ENCODE measurements at places on chromosomes 4 and X. TPM values are rescaled to one million over a fixed set of nuclear protein-coding genes. Genes with fewer than 3 reads are reported as not detected.

EOLA1 gene
- 20.7 TPM for total RNA-seq

VCX gene
- total RNA-seq: not detected

IL13RA2 gene
- total RNA-seq: 2.2 TPM

ARFIP1 gene
- total RNA-seq: 32.5 TPM

PNMA6A gene
- total RNA-seq: 5.4 TPM

FRMD7 gene
- total RNA-seq: not detected

- no peak overlapping the region for H3K4me3 ChIP-seq
- peaks cover 10% of the 10 kb centered on the region for H3K4me1 ChIP-seq
- no peak overlapping the region for H3K27ac ChIP-seq
- DNase-seq: no peak
Observed at GRCh38 chr4:48047421-48047844, 30.9 kb downstream of the NIPAL1 start.

- H3K27me3 ChIP-seq: peaks cover 4% of the 10 kb centered on the region
- DNase-seq: no peak
- H3K4me3 ChIP-seq: no peak overlapping the region
- H3K36me3 ChIP-seq: no peaks in the 10 kb centered on the region
- no peaks in the 10 kb centered on the region for H3K4me1 ChIP-seq
- no peak overlapping the region for H3K27ac ChIP-seq
Observed at GRCh38 chr4:27178061-27178460, 317.4 kb downstream of the STIM2 start.

- H3K4me3 ChIP-seq: no peak overlapping the region
- no peak overlapping the region for H3K27ac ChIP-seq
- H3K36me3 ChIP-seq: no peaks in the 10 kb centered on the region
- H3K27me3 ChIP-seq: no peaks in the 10 kb centered on the region
- no peak for DNase-seq
Observed at GRCh38 chr4:38462367-38463055, 201.5 kb upstream of the KLF3 start.

GRCh38 chr4:152999346-153000075 lies 63.4 kb downstream of the FHDC1 start:
- no peaks in the 10 kb centered on the region for H3K27me3 ChIP-seq
- no peak for DNase-seq
- H3K4me1 ChIP-seq: peaks cover 52% of the 10 kb centered on the region
- peak overlapping the region; percentile 47 for H3K4me3 ChIP-seq

- H3K36me3 ChIP-seq: no peaks in the 10 kb centered on the region
- no peak for DNase-seq
- no peak overlapping the region for H3K4me3 ChIP-seq
Observed at GRCh38 chr4:122700178-122700725, 32.3 kb upstream of the BBS12 start.

- no peaks in the 10 kb centered on the region for H3K36me3 ChIP-seq
- H3K4me1 ChIP-seq: no peaks in the 10 kb centered on the region
- peaks cover 12% of the 10 kb centered on the region for H3K27me3 ChIP-seq
- no peak overlapping the region for H3K4me3 ChIP-seq
- H3K27ac ChIP-seq: no peak overlapping the region
Observed at GRCh38 chrX:25156323-25156722, 140.6 kb upstream of the ARX start.

GRCh38 chrX:119359618-119360382 lies 39.3 kb upstream of the SLC25A43 start:
- DNase-seq: no peak
- H3K4me1 ChIP-seq: no peaks in the 10 kb centered on the region

GRCh38 chrX:41153448-41153847 lies 68.2 kb downstream of the USP9X start:
- H3K4me3 ChIP-seq: no peak overlapping the region
- H3K36me3 ChIP-seq: peaks cover 8% of the 10 kb centered on the region
- DNase-seq: no peak
- H3K27ac ChIP-seq: no peak overlapping the region
- no peaks in the 10 kb centered on the region for H3K4me1 ChIP-seq

DNA sequence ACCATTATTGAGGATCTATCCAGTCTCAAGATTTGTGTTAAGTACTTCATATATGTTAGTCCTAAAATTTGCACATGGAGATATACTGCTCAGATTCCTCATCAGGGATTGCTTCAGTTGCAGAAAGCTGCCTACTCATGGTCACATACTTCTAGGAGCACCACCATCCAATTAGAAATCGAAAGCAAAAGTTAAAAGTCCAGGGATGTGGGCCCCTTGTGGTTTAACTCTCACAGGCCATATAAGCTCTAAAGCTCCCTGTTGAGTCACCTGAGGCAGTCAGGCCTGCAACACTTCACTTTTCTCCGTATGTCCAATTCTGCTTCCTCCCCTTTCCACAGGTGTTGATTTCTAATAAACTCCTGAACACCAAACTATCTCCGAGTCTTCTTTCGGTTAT lies 84.2 kb downstream of the CNOT6L start:
- no peak for DNase-seq
- H3K27me3 ChIP-seq: no peaks in the 10 kb centered on the region
- no peak overlapping the region for H3K4me3 ChIP-seq
- no peak overlapping the region for H3K27ac ChIP-seq

GRCh38 chrX:139121616-139122286 lies 408.8 kb upstream of the F9 start:
- no peak overlapping the region for H3K27ac ChIP-seq
- no peaks in the 10 kb centered on the region for H3K36me3 ChIP-seq
- H3K4me3 ChIP-seq: no peak overlapping the region
- H3K27me3 ChIP-seq: peaks cover 24% of the 10 kb centered on the region
- DNase-seq: no peak

- H3K36me3 ChIP-seq: no peaks in the 10 kb centered on the region
- no peak overlapping the region for H3K27ac ChIP-seq
- H3K4me1 ChIP-seq: peaks cover 9% of the 10 kb centered on the region
- H3K4me3 ChIP-seq: no peak overlapping the region
- peaks cover 4% of the 10 kb centered on the region for H3K27me3 ChIP-seq
- no peak for DNase-seq
Observed at GRCh38 chr4:12446256-12446655, 1017.6 kb upstream of the HS3ST1 start.

DNA sequence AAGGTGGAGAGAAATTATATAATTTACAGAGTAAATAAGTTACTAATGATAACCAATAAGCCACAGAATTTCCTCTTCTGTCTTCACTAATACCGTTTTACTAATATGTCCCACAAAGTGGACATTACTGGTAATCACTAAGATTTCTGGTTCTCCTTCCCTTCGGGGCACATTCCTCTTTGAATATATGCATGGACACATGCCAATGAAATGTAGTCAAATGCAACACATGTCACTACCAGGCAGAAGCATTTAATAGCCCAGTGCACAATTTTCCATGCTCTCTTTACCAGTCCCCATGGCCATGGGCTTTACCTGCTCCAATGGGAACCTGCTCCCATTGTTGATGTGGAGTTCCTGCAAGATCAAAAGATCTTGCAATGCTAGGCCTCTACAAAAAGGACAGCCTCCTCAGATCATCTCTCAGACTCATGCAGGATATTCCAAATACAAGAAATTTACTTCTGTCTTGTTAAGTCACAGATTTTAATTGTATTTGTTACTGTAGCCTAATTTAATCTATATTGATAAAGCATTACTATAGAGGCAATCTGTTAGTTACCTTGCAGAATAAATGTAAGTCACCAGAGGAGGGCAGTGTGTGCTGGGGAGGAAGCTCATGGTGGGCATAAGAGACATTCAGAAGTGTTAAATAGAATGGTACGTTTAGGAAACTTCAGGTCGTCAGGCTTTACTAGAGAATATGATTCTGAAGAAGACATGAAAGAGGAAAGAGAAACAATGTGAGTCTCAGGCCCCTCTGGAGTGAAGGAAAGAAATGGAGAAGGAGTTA lies 37.1 kb upstream of the INPP4B start:
- H3K27ac ChIP-seq: no peak overlapping the region
- H3K4me1 ChIP-seq: no peaks in the 10 kb centered on the region
- no peaks in the 10 kb centered on the region for H3K36me3 ChIP-seq
- no peaks in the 10 kb centered on the region for H3K27me3 ChIP-seq
- no peak overlapping the region for H3K4me3 ChIP-seq

DNA sequence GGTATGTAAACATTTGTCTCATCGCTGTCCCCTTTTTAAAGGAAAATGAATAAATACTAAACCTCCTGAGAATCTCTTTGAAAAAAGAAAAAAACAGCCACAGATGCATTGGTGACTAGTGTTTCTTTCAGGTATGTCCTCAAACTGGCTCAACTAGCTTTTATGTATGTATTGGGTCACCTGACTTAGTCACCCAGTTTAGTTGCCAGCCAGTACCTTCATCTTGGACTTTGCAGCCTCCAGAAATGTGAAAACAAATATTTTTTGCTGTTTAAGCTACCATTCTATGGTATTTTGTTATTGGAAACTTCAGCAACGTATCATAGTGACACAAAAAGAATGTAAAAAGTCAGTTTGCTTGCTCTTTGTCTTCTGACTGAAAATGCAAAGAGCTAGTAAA lies 1263.5 kb downstream of the FAM133A start:
- peak overlapping the region; percentile 91 for H3K27ac ChIP-seq
- no peaks in the 10 kb centered on the region for H3K27me3 ChIP-seq
- DNase-seq: no peak
- H3K4me3 ChIP-seq: peak overlapping the region; percentile 58

GRCh38 chr4:180717451-180718033 lies 1525.7 kb upstream of the TENM3 start:
- H3K27ac ChIP-seq: no peak overlapping the region
- DNase-seq: no peak
- no peaks in the 10 kb centered on the region for H3K27me3 ChIP-seq
- H3K4me3 ChIP-seq: no peak overlapping the region
- no peaks in the 10 kb centered on the region for H3K36me3 ChIP-seq

- H3K27me3 ChIP-seq: no peaks in the 10 kb centered on the region
- H3K4me1 ChIP-seq: peaks cover 5% of the 10 kb centered on the region
- DNase-seq: no peak
- no peaks in the 10 kb centered on the region for H3K36me3 ChIP-seq
- peak overlapping the region; percentile 55 for H3K4me3 ChIP-seq
- H3K27ac ChIP-seq: peak overlapping the region; percentile 93
Observed at GRCh38 chrX:11386001-11386523, 92.8 kb downstream of the AMELX start.

GRCh38 chrX:130245441-130245840 lies 23.3 kb downstream of the ZNF280C start:
- DNase-seq: no peak
- no peaks in the 10 kb centered on the region for H3K4me1 ChIP-seq

GRCh38 chr4:113482325-113482724 lies 279.2 kb downstream of the CAMK2D start:
- peaks cover 12% of the 10 kb centered on the region for H3K36me3 ChIP-seq
- H3K27me3 ChIP-seq: no peaks in the 10 kb centered on the region
- H3K4me1 ChIP-seq: no peaks in the 10 kb centered on the region
- DNase-seq: no peak

DNA sequence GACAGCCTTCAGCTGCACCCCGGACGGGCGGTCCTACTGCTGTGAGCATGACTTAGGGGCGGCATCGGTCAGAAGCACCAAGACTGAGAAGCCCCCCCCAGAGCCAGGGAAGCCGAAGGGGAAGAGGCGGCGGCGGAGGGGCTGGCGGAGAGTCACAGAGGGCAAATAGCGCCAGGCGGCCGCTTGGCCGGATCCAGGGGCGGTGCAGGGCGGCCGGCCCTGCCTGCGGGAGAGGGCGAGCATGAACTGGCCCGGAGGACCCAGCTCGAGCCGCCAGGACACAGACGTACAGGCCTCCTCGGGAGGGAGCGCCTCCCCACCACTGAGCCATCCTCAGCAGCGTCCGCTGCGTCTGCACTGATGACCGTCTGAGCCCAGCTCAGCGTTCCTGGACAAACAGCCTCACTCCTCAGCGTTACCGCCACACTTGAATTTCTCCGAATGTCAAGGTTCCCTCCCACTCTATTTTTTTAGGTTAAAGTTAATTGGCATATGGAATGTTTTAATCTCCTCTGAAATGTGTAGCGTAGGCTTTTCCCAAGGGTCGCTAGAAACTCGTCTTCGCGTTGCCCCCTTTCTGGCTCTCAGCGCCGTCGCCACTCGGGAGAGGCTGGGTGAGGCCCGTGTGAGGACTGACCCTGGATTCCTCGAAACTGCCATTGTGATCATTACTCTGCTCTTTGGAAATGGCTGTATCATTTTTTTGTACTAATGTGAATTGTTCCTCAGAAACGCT lies 29.9 kb downstream of the NELFA start:
- no peaks in the 10 kb centered on the region for H3K27me3 ChIP-seq
- peak overlapping the region; percentile 70 for H3K27ac ChIP-seq
- peaks cover 5% of the 10 kb centered on the region for H3K4me1 ChIP-seq
- peaks cover 10% of the 10 kb centered on the region for H3K36me3 ChIP-seq

- no peak overlapping the region for H3K27ac ChIP-seq
- no peak overlapping the region for H3K4me3 ChIP-seq
- no peaks in the 10 kb centered on the region for H3K36me3 ChIP-seq
- DNase-seq: no peak
- H3K4me1 ChIP-seq: no peaks in the 10 kb centered on the region
- H3K27me3 ChIP-seq: no peaks in the 10 kb centered on the region
Observed at GRCh38 chr4:55051532-55051931, 73.9 kb downstream of the KDR start.

- no peaks in the 10 kb centered on the region for H3K36me3 ChIP-seq
- no peaks in the 10 kb centered on the region for H3K27me3 ChIP-seq
- no peak for DNase-seq
- no peaks in the 10 kb centered on the region for H3K4me1 ChIP-seq
Observed at GRCh38 chrX:25427873-25428555, 412.2 kb upstream of the ARX start.

DNA sequence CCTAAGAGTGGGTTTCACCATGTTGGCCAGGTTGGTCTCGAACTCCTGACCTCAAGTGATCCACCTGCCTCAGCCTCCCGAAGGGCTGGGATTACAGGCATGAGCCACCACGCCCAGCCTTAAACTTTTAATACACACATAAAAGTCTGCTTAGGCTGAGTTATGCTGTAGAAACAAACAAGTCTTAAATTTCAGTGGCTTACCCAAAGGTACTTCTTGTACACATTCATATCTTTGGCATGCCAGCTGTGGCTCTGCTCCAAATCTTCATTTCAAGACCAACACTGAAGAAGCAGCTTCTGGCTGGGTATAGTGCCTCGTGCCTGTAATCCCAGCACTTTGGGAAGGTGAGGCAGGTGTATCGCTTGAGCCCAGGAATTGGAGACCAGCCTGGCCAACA lies 80.3 kb downstream of the PPEF2 start:
- no peak overlapping the region for H3K4me3 ChIP-seq
- no peaks in the 10 kb centered on the region for H3K4me1 ChIP-seq
- DNase-seq: no peak
- H3K27ac ChIP-seq: no peak overlapping the region
- no peaks in the 10 kb centered on the region for H3K36me3 ChIP-seq
- H3K27me3 ChIP-seq: no peaks in the 10 kb centered on the region

GRCh38 chr4:116501954-116502353 lies 583.4 kb downstream of the TRAM1L1 start:
- DNase-seq: no peak
- no peak overlapping the region for H3K4me3 ChIP-seq
- H3K4me1 ChIP-seq: no peaks in the 10 kb centered on the region
- H3K36me3 ChIP-seq: no peaks in the 10 kb centered on the region

DNA sequence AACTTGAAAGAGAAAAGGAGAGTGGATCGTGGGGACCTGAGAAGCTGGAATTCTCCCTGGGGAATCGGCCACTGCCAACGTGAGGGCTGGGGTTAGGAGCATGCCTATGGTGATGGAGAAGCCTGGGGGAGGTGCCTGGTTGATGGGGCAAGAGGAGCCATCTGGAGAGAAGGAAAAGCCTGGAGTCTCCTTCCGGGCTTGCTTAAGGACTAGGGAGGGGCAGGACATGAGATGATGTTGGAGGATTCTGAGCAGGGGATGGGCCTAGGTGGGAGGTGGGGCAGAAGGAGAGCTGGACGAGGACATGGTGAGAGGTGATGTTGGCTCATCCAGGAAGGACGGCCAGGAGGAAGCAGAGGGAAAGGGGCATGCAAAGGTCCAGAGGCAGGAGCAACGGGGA lies 35.0 kb upstream of the GYG2 start:
- H3K4me1 ChIP-seq: no peaks in the 10 kb centered on the region
- H3K36me3 ChIP-seq: no peaks in the 10 kb centered on the region
- DNase-seq: no peak
- H3K27ac ChIP-seq: no peak overlapping the region
- H3K27me3 ChIP-seq: no peaks in the 10 kb centered on the region

All from type B pancreatic cell (in vitro differentiated cells).